SW 1271 (cell line): ENCODE measurements at places on chromosomes 5 and 9.

GRCh38 chr9:115553060-115553773 lies 435.3 kb upstream of the TNC start:
- no peak for DNase-seq

- DNase-seq: no peak
Observed at GRCh38 chr5:164672205-164672604, 1166.8 kb downstream of the MAT2B start.

GRCh38 chr5:73626814-73627313 lies 868 bp downstream of the ARHGEF28 start:
- no peak for DNase-seq

DNA sequence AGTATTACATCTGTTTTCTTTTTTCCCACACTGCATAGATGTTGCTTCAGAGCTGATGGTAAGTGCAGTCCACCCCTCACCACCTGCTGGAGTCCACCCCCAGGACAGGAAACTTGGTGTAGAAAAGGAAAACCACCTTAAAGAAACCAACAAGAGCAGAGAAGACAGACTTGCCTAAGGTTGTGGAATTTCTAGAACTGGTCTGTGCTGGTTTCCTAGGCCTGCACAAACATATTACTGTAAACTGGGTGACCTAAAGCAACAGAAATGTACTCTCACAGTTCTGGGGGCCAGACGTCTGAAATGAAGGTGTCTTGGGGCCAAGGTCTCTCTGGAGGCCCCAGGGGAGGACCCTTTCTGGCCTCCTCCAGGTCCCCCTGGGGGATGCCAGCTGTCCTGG lies 293.4 kb upstream of the IRX1 start:
- DNase-seq: no peak

DNA sequence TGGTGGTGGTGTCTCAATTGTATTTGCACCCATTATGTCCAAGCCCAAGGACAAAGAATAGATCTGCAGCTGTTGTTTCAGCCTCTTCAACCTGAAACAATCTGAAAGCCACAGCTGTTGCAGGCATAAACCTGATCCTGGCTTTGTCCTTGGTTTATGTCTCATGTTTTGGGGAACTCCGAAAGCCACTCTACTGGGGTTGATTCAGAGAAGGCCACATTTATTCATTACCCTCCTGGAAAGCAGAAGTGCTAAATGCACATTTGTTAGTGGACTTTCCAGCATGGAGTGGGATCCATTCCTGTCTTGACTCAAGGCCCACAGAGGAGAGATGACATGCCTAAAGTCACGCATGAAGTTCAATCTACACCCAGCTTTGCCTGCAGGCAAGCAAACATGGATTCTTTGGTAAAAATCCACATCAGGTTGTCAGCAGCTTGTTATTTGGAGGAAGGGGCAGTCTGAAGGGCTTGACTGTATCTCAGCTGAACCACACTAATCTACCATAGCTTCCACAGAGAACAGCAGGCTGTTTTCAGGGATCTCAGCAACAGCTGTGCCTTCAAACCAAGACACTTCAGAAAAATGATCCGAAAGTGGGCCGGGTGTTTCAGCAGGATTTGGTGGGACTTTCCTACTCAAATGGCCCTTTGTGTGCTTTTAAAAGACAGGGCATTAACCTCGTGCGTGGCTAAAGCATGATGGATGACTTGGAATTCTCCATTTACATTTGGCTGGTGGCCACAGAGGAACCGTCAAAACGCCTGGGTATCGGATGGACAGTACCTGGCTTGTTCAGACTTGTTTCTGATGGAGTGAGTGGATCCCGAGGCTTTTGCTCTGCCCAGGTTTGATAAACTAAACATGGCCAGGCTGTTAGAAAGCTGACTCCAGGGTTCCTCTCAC lies 36.2 kb upstream of the ADAM19 start:
- DNase-seq: no peak

GRCh38 chr9:30103647-30104394 lies 2280.6 kb upstream of the ACO1 start:
- no peak for DNase-seq

DNA sequence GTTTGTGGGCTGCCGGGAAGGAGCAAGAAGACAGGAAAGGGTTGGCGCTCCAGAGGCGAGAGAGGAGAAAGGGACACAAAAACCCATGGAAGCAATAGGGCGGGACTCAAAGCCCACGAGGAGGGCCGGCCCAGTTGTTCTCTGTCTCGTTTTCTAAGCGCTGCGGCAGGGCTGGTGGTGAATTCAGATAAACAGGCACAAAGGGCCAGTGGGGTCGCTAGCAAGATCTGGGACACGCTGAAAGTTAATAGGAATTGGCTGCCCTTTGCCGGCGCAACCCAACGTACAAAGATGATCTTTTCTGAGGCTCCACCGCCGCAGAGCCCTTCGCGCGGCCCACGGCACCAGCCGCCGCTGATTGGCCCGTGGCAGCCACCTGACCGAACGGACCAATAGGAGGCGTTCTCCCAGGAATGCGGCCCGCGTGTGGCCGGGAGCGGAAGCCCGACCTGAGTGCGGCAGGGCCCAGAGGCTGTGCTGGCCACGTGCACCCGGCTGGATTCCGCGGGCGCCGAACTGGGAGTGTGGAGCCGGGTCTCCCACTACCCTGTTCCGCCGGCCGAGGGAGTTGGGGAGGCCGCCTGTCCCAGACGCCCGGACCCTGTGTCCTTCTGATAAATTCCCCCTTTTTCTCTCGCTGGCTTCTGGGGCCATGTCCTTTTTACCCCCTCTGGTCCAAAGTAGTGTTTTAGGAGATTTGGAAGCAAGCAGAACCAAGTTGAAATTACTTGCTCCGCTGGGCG lies 16.8 kb upstream of the NSD1 start:
- DNase-seq: no peak

DNA sequence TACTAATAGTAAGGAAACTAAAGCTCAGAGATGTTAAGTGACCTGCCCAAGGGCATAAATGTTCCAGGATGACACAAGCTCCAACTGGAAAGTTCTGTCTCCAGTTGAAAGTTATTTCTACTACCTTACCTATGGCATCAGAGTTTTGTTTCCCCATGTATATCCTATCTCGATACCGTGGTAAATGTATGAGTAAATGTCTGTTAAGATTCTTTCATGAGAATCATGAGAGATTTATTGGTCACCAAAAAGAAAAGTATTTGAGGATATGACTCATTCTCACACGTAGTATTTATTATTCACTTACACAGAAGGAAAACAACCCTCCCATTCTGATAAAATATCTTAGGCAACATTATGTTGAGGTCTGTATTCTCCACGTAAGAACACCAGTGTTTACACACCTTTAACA lies 11.1 kb upstream of the SHOC1 start:
- DNase-seq: peak; percentile 80

- no peak for DNase-seq
Observed at GRCh38 chr9:129465834-129466535, 154.9 kb downstream of the C9orf50 start.

DNA sequence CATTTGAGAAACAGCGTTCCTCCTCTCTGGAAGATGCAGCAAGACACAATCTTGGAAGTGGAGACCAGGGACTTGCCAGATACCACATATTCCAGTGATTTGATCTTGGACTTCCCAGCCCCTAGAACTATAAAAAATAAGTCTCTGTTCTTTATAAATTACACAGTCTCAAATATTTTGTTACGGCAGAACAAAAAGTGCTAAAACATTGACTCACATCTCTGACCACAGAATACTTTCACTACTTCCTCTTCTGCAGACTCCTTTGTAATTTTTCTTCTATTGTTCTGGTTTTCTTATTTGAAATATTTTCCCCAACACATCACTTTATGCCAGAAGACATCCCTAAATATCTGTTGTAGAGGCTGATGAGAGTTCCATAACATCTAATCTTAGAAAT lies 706.1 kb upstream of the CDH18 start:
- DNase-seq: no peak

DNA sequence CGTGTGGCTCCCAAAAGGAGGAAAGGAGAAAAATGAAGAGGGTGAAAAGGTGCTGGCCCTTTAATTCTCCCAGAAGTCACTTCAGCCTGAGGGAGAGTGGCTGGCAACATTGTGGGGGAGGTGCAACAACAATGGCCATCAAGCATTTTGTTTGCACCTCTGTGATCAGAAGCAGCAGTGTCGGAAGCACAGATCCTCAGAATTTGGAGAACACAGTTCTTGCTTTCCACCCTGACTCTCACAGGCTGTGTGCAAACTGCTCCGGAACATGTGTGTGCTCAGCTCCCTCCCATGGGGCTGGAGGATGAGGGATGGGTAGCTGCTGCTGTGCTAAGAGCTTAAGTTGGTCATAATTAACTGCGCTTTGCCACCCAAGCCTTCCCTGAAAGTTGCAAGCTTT lies 127.1 kb downstream of the DPYSL3 start:
- no peak for DNase-seq

- no peak for DNase-seq
Observed at GRCh38 chr5:100502684-100503083, 32.5 kb upstream of the FAM174A start.

DNA sequence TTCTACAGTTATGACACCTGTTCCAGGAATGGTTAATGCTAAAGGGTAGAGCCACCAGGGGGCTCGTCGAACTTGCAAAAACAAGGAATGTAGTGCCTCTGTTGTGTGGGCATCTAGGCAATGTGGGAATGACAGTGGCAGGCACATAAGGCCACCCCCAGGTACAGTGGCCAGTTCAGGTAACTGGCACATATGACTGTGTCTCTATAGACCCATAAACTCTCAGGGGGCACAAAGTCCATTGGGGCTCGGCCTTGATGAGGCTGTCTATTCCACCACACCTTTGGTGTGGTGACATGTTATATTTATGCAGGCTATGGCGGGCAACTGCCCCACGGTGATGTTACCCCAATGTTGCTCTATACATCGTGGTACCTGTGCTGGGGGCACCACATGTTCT lies 59.6 kb upstream of the FAM120A start:
- DNase-seq: no peak

- DNase-seq: no peak
Observed at GRCh38 chr9:82495884-82496777, 507.6 kb downstream of the SPATA31D1 start.

- DNase-seq: no peak
Observed at GRCh38 chr9:114806526-114806900, 674 bp upstream of the TNFSF15 start.

- peak; percentile 55 for DNase-seq
Observed at GRCh38 chr5:138148811-138149210, 9.6 kb upstream of the NME5 start.

DNA sequence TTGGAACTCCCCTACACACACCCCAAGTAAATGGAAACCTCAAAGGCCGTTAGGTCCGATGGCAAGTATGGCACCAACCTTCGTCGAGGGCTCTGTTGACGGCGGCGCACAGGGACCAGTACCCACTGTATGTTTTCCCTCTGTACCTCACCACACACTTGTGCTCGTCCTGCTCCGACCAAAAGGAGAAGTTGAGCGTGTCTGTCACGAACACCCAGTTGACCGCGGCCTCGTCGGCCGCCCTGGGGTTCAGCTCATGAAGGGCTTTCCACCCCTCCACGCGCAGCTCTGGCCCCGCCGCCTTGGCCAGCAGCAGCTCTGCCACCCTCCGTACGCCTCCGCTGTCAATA lies 24.0 kb downstream of the HNRNPK start:
- no peak for DNase-seq

DNA sequence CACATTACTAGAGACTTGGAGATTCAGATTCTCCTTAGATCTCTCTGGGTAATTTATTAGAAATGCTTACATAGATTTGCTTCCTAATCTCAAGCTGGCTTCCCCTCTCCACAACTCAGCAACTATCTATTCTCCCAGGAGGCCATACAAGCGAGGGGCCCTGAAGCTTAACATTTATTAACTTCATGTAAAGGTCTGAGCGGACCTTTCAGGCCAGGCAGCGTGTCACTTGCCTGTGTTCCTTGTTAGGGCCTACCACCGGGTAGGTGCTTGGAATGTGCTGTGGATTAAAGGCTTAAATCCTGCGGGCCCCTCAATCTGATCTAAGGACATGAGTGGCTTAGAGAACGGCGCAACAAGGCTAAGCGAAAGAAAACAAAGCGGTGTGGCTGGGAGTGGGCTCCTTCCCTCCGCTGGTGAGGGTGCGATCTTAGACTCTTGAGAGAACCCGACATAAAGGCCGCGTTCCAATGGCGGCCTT lies 712 bp upstream of the HSPA4 start:
- no peak for DNase-seq

DNA sequence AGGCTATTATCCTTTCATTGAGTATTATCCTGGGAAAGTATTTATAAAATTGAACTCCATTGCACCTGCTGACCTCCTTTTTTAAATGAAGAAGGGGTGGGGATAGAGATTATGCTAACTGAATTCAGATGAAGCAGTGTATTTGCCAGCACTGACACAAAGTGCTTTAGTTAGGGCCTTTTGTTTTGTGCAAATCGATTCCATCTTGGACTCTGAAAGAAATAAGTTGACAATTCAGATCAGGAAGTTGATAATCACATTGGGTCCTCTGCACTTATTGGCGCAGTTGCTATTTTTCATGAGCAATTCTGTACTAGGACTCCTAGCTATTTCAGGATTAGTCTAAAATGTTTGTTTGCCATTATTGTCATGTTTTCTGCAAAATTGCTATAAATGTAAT lies 101.6 kb upstream of the FSD1L start:
- DNase-seq: no peak

DNA sequence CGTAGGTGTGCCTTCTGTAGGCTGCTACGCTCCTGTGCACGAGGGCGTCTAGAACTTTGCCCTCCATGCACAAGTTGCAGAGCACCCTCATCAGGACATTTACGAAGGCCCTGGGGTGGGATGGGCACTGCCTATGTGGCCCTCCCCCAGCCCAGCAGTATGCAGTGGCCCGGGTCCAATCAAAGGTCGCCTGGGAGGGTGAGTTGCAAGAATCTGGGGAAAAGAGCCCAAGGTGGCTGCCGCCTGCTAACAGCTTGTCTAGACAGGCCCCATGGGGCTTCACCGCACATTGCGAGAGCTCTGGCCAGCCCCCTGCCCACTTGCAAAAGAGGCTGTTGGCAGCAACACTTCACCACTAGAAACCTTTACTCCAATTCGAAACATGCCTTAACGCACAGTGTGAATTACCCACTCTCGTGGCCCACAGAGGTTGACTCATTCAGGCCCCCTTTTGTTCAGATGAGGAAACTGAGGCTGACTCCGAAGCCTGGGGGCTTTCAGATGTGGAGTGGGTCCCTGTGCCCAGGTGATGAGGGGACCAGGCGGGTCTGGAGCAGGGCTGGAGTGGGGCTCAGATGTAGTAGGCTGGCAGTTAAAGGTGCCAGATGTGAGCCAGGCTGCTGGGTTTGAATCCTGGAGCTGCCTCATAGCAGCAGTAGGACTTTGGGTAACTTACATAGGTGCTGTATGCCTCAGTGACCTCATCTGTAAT lies 31.8 kb upstream of the IL17B start:
- DNase-seq: no peak

- no peak for DNase-seq
Observed at GRCh38 chr9:121616123-121616755, 35.2 kb upstream of the DAB2IP start.

- no peak for DNase-seq
Observed at GRCh38 chr5:172403817-172404216, 50.5 kb downstream of the SH3PXD2B start.

GRCh38 chr5:173677125-173677672 lies 60.7 kb upstream of the BOD1 start:
- no peak for DNase-seq
